ENCODE measurements at places on chromosomes 6 and 20.

DNA sequence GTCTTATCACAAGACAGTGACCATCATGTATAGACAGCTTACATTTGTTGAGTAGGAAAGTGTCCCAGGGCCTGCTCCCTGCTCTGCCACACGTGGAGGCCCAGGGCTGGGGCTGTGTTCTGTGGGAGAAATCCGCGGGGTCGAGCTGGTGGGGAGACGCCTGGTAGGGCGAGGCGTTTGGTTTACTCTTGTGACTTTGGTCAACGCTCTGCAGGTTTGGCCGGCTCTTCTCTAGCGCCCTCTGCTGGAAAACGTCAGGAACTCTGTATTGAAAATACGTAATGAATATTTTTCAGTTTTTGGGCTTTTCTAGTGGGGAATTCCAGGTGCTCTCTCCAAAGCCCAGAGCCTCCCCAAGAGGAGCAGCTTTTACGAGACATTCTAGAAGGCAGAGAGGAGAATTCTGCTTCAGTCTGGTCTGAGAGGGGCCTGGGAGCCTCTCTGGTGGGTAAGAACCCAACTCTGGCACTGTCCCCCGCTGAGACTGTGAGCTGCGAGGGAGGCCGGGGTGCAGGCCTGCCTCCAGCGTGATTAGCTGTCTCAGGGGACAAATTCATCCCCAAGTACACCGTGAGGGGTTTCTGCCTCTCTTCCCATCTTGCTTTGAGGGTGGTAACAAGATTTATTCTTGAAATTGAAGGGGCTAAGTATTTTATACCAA lies 112.6 kb upstream of the RALGAPA2 start:
- peak; percentile 65 for DNase-seq

- DNase-seq, result no peak
Measured at GRCh38 chr6:136506124-136506799, 44.0 kb downstream of the MAP7 start.

GRCh38 chr20:50594591-50595432 lies 84.6 kb downstream of the PTPN1 start:
- DNase-seq, result no peak

DNA sequence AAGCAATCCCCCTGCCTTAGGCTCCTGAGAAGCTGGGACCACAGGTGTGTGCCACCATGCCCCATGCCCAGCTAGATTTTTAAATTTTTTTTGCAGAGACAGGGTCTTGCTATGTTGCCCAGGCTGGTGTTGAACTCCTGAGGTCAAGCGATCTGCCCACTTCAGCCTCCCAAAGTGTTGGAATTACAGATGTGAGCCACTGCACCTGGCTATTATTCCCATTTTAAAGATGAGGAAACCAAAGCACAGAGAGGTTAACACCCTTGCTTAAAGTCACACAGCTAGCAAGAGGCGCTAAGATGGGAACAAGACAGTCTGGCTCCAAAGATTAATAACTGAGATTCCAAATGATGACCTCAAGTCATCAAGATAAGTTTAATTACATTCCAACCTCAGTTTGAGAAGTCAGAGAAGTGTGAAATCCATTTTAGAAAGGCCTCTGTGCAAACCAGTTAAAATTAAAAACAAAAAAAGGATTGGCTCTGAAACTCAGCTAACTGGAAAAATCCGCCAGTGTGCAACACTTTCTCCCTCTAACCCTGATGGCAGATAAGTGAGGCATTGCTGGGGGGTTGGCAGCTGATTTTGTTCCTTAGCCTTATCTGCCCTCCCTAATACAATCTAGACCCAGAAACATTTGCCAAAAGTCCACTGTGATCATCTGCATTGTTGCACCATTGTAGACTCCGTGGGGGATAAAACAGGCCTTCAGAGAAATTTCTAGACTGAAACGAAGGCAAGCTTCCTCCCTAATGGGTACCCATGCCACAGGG lies 55.5 kb downstream of the CPNE5 start:
- no peak for DNase-seq

GRCh38 chr6:57315111-57315510 lies 2.3 kb upstream of the PRIM2 start:
- DNase-seq, result no peak

DNA sequence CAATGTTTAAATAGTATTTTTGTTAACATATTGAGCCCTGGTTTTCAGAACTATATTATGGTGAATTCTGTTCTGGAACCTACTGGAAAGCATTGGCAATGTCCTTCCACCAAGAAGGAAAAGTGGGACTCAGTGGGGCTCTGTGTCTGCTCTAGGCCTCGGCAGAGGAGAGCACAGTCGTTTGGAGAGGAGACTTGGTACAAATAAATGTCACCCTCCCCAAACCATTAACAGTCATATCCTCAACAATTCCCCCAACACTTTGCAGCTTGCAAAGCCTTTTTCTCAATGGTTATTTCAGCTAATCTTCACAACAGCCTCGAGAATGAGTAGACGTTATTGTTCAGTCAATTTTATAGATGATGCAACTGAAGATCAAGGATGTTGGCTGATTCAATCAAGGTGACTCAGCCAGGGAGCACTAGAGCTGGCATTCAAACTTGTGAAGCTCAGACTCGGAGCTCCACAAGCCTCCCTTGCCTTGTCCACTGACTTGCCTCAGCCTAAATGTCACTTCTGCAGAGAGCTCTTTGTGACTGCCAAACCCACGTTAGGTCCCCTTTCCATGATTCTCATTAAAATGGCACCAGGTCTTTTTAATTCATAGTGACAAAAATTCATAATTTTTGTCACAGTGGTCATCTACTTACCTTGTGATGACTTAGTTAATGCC lies 60.6 kb downstream of the TOX2 start:
- peak; percentile 61 for DNase-seq

DNA sequence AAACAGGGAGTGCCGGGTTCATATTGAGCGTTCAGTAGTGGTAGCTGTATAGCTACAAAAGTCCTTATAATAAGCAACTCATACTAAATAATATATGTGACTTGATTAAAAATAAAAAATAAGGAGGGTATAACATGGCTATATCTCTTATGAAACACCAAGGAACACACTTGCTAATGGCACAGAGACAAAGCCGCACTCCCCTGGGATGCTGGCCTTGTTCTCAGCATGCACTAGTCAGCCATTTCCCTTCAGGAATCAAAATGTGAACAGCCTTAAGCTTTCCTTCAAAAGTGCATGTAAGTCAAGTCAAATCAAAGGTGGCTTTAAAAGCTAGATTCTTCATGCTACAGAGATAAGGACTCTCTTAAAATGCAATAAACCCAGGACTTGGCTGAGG lies 9.4 kb downstream of the HMGCLL1 start:
- no peak for DNase-seq

DNA sequence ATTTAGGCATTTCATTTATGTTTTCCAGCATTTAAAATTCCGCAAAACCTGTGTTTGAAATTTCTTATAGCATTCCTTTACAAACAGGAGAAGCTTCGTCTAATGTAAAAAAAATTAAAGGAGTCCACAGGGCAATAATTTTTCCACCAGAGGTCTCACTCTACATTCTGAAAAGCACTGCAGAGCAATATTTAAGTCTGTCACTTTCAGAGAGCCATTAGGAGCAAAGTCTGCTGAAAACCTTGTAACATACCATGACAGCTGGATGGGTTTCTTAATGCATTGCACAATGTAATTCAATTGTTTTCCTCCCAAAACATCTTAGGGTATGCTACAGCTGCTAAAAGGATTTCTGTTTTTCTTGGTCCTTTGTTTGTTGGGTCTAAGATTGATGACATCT lies 18.0 kb downstream of the BAG2 start:
- peak; percentile 32 for DNase-seq

- no peak for DNase-seq
Measured at GRCh38 chr6:91420243-91420642, 833.4 kb upstream of the MAP3K7 start.

- DNase-seq, result no peak
Measured at GRCh38 chr20:911882-912600, 4.1 kb downstream of the ANGPT4 start.

DNA sequence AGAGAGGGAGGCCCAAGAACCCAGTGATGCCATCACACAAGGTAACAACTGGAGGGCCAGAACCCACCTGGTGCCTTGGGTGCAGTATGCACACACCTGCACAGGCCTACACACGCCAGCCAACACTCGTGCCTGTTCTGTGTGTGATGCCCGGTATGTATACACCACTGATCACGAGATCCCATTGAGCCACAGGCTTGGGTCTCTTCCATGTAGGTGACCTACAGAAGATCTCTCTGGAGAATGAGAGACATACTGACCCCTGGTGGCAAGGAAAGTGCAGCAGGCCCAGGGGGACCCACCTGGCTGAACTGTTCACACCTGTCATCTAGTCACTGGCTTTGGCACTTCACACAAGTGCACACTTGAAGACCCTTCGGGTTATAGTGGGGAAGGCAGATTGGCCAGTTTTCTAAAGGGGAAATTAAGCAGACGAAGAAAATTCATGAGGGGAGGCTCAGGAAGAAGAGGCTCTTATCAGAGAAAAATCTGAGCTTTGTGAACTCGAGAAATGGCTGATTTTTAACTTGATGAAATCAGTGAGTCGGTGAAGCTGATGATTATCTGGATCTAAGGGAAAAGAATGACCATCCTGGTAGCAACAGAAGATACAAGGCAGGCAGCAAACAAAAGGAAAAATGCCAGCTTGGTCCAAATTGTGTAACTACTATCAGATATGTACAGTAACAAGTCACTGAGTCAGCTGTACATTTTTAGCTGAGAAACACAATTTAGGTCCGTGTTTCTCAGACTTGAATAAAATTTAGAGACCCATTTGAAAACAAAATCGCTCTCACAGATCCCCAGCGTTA lies 69.1 kb upstream of the PBOV1 start:
- DNase-seq, result no peak

GRCh38 chr6:160534050-160534696 lies 129.9 kb downstream of the LPA start:
- DNase-seq, result peak; percentile 76

DNA sequence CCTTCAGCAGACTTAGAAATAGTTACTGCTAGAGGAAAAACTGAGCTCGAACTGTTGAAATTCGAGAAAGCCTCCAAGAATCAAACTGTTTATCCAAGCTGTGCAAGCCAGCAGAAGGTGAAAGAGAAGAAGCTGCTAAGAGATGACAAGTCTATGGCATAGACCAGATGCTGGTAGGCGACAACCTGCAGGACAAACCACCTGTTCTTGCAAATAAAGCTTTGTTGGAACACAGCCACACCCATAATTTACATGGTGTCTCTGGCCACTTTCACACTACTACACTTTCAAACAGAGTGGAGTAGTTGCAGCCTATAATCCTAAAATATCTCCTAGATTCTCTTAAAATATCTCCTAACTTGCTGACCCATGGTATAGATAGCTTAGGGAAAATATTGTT lies 33.3 kb downstream of the TNFRSF21 start:
- no peak for DNase-seq

- DNase-seq, result peak; percentile 35
Measured at GRCh38 chr6:72624557-72625160, 2.8 kb downstream of the KCNQ5 start.

GRCh38 chr6:13355999-13356785 lies 27.9 kb upstream of the TBC1D7 start:
- no peak for DNase-seq

GRCh38 chr20:19419396-19419795 lies 207.0 kb downstream of the SLC24A3 start:
- DNase-seq, result no peak

DNA sequence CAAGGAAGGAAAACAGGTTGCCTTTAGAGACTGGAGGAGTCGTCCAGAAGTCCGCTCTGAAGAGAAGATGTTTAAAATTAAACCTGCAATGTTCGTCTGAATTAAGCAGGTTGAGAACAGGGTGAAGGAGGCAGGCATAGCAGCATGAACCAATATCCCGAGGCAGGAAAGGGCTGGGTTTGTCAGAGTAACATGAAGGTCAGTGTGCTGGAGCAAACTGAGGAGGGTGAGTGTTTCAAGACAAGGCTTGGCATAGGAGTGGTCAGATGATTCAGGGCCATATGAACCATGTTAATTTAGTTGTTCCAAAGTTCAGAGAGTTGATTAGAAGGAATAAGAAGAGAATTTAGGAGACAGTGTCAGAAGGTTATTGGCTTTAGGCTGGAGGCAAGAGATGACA lies 93.3 kb downstream of the UTRN start:
- DNase-seq, result no peak

DNA sequence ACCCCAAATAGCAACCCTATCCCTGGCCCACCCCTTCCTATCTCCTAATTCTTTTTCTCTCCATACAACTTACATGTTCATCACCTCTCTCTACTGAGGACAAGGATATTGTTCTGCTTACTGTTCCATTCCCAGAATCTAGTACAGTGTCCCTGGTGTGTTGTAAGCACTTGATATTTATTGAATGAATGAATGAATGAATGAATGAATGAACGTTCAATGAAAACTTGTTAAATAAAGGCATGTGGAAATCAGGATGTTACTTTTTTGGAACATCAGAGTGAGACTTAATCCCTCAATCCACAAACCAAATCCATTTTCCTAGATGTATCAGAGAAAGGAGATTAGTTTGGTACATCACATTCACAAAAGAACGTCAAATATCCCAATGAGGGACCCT lies 6.8 kb upstream of the JPH2 start:
- no peak for DNase-seq

GRCh38 chr6:37311741-37312473 lies 41.9 kb upstream of the RNF8 start:
- DNase-seq, result no peak

DNA sequence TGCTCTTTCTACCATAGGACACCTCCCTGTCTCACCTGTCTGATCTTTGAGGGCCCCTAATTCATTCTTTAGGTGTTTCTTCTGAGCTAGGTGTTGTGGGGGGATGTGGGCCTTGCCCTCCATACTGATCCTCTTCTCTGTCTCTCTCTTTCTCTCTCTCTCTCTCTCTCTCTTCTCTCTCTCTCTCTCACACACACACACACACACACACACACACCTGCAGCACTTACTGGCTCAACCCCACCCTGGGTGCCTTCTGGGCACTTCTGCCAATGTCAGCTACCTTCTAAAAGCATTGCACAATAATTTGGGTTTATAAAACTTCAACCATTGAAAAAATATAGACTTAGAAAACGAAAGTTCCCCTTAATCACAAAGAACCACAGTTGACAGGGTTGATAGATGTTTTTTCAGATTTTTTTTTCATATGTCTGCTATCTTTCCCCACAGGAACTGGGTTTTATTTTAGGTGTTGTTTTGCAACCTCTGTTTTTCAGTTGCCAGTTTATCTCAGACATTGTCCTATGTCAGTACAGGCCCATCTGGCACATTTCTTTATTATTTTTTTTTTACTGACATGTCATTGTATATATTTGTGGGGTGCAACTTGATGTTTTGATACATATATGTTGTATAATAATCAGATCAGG lies 28.1 kb downstream of the PKIG start:
- no peak for DNase-seq

DNA sequence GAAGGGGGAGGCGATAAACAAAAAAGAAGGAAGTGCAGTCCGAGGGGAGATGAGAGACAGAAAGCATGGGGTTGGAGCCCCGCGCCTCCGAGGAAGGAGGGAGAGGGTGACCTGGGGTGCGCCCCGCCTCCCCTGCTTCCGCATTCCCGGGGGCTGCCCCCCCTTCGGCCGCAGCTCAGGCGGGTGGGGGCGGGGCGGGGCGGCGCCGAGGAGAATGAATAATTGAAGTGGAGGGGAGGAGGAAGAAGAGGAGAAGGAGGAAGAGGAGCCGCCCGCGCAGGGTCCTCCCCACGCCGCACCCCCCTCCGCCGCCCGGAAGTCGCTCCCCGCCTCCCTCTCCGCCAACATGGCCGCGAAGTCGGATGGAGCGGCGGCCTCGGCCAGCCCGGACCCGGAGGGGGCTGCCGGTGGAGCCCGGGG lies at the start of gene XKR7:
TSS of gene XKR7 (plus strand) at position 322 of the 420 bp plus-strand sequence. CDS start at position 347, 25 bp downstream.
- DNase-seq, result no peak

GRCh38 chr6:137351890-137352289 lies 132.7 kb upstream of the IFNGR1 start:
- no peak for DNase-seq

GRCh38 chr6:114315831-114316595 lies 26.8 kb downstream of the HS3ST5 start:
- no peak for DNase-seq

All from astrocyte of the hippocampus (primary cell).